ENCODE measurements at places on chromosomes 4 and X.

GRCh38 chrX:51917604-51918003, 24.2 kb downstream of the MAGED1 start:
- DNase-seq, result no peak

GRCh38 chr4:176897226-176897625, 104.5 kb upstream of the VEGFC start:
- DNase-seq, result no peak

DNA sequence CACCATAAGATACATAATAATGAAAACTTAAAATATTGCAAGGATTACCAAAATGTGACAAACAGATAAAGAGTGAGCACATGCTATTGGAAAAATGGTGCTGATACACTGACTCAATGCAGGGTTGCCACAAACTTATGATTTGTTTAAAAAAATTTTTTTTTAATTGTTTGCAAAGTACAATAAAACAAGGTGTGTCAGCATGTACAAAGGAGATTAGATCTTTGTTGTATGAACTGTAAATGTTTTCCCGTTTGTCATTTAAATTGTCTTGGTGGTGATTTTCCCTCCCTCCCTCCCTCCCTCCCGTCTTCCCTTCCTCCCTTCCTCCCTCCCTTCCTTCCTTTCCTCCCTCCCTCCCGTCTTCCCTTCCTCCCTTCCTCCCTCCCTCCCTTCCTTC, 31.4 kb downstream of the ANXA5 start:
- DNase-seq, result no peak

DNA sequence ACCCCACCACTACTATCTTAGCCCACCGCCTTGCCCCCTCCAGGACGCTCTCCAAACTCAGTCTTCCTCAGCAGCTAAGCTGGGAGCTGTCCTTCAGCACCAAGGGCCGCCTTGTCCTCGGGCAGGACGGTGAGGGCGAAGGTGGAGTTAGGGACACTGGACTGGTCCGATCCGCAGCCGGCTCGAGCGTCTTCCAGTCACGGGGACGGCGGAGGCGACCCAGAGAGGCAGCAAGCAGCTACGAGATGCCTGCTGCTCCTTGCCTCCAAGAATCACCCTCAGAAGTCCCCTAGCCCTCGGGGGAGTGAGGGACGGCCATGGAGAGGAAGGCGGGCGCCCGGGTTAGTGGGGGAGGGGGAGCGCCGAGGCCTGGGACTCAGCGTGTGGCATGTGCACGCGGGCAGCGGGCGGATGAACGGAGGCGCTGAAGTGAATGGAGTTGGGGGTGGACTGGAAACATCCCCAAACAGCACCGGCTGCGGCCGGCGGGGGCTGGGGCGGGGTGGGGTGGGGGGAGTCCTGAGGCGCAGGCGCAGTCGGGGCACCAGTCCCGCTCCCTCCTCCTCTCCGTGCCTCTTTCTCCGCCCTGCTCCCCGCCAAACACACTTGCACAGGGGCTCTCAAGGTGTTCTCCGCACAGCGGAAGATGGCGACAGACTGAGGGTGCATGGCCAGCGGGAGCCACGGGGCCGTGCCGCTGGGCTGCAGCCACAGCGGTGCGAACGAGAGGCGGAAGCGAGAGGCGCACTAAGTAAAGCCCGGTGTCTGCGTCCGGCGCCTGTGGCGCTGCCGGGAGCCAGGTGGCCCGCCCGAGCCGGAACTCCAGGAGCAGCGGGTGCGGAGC, at the start of gene NALF2:
NALF2 (plus strand) TSS at position 545 of the 844 bp plus-strand sequence. CDS start 957 bp downstream, outside the sequence.
- DNase-seq, result no peak

GRCh38 chr4:74424111-74424510, 20.8 kb upstream of the AREG start:
- no peak for DNase-seq

- no peak for DNase-seq
Measured at GRCh38 chr4:24747234-24747975, 48.0 kb upstream of the SOD3 start.

- DNase-seq, result no peak
Measured at GRCh38 chr4:102787944-102788343, 27.2 kb upstream of the MANBA start.

- DNase-seq, result no peak
Measured at GRCh38 chr4:13151194-13151593, 332.9 kb downstream of the RAB28 start.

- no peak for DNase-seq
Measured at GRCh38 chrX:115388879-115389278, 99.4 kb downstream of the LUZP4 start.

DNA sequence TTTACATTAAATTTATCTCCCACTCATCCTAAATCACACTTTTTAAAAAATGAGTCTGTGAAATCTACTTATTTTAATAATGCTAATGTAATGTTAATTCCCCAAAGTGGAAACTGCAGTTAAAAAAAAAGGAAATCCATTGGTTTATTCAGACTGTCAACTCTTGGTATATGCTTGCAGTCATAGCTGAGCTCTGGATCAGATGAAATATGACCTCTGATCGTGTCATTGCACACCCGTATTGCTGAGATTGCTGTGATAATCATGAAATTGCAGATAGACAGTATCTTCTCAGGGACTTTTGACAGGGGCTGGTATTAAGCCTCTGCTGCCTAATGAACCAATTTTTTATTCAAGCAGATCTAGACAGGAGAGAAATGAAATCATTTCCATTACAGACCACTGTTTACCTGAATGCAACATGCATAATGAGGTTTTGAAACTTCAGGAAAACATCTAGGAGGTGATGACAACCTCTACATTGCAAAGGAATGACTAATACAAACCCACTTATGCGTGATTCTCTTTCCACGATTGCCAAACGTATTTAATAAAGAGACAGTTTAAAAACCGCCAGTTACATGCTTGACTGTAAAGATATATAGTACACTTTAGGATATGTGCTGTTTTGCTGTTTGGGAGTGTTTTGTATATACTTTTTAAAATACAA, 138.3 kb upstream of the PUDP start:
- DNase-seq, result no peak

- no peak for DNase-seq
Measured at GRCh38 chr4:4575284-4576211, 33.7 kb upstream of the STX18 start.

DNA sequence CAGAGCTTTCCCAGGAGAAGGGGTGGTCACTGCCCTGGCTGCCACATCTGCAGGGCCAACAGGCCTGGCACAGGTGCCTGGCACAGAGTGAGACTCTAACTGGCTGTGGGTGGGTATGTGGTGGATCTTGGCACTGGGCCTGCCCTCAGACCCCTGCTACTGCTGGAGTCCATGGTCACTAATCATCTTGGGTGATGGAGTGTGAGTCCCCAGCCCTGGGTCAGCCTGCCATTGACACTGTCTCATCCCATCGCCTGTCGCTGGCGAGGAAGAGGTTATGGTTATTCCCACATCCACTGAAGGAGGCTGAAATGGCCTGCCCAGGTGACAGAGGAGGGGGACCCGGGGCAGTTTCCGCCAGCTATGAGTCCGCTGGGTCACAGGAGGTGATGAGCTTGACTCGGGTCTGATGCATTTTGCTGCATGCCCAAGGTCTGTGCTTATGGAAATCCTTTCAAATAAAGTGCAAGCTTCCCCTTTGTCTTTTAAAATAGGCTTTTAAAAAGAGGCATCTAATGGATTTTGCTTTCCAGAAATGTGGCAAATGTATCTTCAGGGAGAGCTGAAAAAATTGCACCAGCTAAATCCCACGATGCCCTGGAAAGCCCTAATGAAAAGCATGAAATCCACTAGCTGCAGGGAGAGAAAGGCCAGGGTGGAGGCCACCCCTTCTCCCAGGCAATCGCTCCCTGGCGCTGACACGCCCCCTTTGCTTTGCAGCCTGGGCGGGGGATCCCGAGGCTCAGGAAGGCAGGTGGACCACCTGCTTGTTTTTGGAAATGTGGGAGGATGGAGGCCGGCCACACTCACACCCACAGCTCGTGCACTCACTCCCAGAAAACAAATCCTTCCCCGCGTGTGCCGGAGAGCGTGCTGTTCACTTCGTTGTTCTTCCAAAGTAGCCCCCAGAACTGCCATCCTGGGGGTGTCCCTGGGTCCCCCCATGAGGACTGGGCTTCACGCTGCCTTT, 54.9 kb downstream of the ABLIM2 start:
- DNase-seq, result no peak

DNA sequence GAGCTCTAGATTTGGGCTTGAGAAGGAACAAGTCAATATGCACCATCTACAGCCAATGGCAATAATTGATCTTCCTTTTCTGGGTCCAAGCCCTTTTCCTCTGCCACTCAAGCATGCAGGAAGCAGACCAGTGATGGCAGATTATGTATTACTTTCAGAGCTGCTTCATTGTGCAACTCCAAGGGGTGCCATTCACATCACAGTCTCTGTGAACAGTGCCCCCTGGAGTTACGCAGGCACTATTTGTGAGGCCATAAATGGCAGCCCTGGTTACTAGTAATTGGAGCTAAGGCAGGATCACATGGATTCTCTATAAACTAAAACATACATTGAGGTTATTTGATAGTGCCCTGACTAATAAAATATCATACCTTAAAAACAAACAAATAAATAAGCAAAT, 313.4 kb upstream of the SLC7A11 start:
- DNase-seq, result no peak

Data from GM12864 (cell line).